ENCODE measurements at places on chromosomes 7 and 10.

GRCh38 chr10:18656724-18657123 lies 2.5 kb upstream of the ARL5B start:
- no peak for DNase-seq
- peaks cover 7% of the 10 kb centered on the region for H3K36me3 ChIP-seq
- H3K27ac ChIP-seq, result no peak overlapping the region
- peak overlapping the region; percentile 72 for H3K4me3 ChIP-seq
- H3K4me1 ChIP-seq, result peaks cover 35% of the 10 kb centered on the region
- no peaks in the 10 kb centered on the region for H3K27me3 ChIP-seq

GRCh38 chr7:55036950-55037736 lies 18.3 kb downstream of the EGFR start:
- H3K4me3 ChIP-seq, result no peak overlapping the region
- H3K36me3 ChIP-seq, result no peaks in the 10 kb centered on the region
- H3K4me1 ChIP-seq, result no peaks in the 10 kb centered on the region
- peaks cover 3% of the 10 kb centered on the region for H3K27me3 ChIP-seq
- DNase-seq, result no peak

- H3K36me3 ChIP-seq, result no peaks in the 10 kb centered on the region
- H3K4me3 ChIP-seq, result no peak overlapping the region
- peaks cover 39% of the 10 kb centered on the region for H3K27me3 ChIP-seq
- H3K27ac ChIP-seq, result no peak overlapping the region
- no peaks in the 10 kb centered on the region for H3K4me1 ChIP-seq
These were observed 315.3 kb downstream of the LHFPL3 start for GRCh38 chr7:104643587-104644217.

DNA sequence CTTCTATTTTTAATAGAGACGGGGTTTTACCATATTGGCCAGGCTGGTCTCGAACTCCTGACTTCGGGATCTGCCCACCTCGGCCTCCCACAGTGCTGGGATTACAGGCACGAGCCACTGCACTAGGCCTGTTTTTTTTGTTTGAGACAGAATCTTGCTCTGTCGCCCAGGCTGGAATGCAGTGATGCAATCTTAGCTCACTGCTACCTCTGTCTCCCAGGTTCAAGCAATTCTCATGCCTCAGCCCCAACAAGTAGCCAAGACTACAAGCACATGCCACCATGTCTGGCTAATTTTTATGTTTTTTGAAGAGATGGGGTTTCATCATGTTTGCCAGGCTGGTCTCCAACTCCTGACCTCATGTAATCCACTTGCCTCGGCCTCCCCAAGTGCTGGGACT lies 73.7 kb downstream of the TYW1B start:
- no peaks in the 10 kb centered on the region for H3K27me3 ChIP-seq
- H3K36me3 ChIP-seq, result peaks cover 17% of the 10 kb centered on the region
- H3K4me1 ChIP-seq, result peaks cover 5% of the 10 kb centered on the region
- DNase-seq, result no peak
- H3K4me3 ChIP-seq, result no peak overlapping the region
- H3K27ac ChIP-seq, result peak overlapping the region; percentile 81

DNA sequence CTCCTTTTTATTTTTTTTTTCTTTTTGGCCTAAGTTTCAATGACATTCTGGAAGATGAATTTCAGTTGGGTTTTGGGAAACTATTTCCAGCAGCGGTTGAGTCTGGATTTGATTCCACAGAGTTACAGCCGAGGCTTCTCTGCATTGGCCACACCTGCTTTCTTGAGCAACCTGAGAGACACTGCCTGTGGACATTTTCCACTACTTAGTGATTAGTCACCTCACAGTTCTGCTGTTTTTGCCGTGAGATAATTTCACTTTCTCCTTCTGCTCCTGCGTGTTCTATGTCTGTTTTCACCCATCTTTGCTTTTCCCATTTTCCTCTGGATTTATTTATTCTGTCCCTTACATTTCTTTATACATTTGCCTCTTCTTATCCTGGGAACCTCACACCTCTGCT lies 243.0 kb downstream of the BICC1 start:
- no peak overlapping the region for H3K4me3 ChIP-seq
- no peaks in the 10 kb centered on the region for H3K36me3 ChIP-seq
- no peaks in the 10 kb centered on the region for H3K27me3 ChIP-seq
- H3K27ac ChIP-seq, result no peak overlapping the region
- H3K4me1 ChIP-seq, result peaks cover 3% of the 10 kb centered on the region

- peaks cover 20% of the 10 kb centered on the region for H3K4me1 ChIP-seq
- H3K36me3 ChIP-seq, result no peaks in the 10 kb centered on the region
- no peak for DNase-seq
- H3K27ac ChIP-seq, result no peak overlapping the region
These were observed 27.7 kb downstream of the PHYH start for GRCh38 chr10:13272164-13272571.

- H3K4me1 ChIP-seq, result no peaks in the 10 kb centered on the region
- no peaks in the 10 kb centered on the region for H3K27me3 ChIP-seq
- no peak overlapping the region for H3K27ac ChIP-seq
These were observed 149.5 kb upstream of the PHF14 start for GRCh38 chr7:10824154-10824553.

DNA sequence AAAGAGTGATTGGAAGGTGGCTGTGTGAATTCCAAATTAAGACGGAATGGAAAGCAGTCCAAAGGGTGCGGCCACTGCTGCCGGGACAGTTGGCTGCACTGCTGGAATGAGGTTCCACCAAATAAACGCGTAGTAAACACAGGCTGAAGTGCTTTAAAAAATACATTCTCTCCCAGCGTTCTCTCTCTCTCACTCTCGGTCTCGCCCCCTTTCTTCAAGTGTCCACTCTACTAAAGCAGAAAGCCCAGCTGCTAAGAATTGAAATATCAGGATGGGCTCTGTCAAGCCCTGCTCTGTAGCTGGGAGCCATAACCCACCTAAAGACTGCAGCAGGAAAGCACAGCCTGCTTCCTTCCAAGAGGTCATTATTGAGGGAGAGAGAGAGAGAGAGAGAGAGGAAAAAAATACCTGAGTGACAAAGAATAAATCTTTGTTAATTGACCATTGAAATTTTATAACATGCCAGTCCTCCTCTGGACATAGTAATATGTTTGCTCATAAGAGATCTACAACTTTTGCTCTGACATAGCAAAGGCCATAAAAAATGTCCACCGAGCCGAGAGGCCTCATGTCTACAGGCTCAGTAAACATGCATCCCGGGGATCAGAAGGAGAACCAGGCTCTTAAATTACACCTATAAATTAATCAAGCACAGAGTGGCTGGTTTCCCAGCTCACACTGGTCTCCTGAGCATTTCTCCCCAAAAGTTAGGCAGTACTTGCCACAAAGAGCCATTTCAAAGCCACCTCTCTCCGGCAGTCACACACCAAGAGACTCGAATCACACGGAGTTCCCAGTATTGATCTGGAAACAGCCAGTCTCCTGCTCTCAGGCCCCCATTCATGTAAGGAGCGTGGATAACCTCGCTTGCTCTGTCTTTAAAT lies 72.8 kb downstream of the FGFR2 start:
- H3K4me1 ChIP-seq, result peaks cover 65% of the 10 kb centered on the region
- peaks cover 5% of the 10 kb centered on the region for H3K36me3 ChIP-seq
- H3K4me3 ChIP-seq, result peak overlapping the region; percentile 14
- H3K27ac ChIP-seq, result peak overlapping the region; percentile 47
- DNase-seq, result no peak

- H3K4me1 ChIP-seq, result no peaks in the 10 kb centered on the region
- H3K27ac ChIP-seq, result no peak overlapping the region
- no peak overlapping the region for H3K4me3 ChIP-seq
- H3K27me3 ChIP-seq, result peaks cover 45% of the 10 kb centered on the region
These were observed 39.4 kb downstream of the EMX2 start for GRCh38 chr10:117581961-117582360.

GRCh38 chr10:47340608-47341170 lies 7.5 kb upstream of the RBP3 start:
- H3K27ac ChIP-seq, result no peak overlapping the region
- H3K4me1 ChIP-seq, result no peaks in the 10 kb centered on the region
- DNase-seq, result peak; percentile 74
- no peaks in the 10 kb centered on the region for H3K36me3 ChIP-seq

All from neural crest cell (in vitro differentiated cells).